Adipocyte (in vitro differentiated cells): ENCODE measurements at places on chromosomes 16 and 17.

GRCh38 chr16:27566417-27566816 lies 16.5 kb downstream of the KATNIP start:
- no peak for DNase-seq

DNA sequence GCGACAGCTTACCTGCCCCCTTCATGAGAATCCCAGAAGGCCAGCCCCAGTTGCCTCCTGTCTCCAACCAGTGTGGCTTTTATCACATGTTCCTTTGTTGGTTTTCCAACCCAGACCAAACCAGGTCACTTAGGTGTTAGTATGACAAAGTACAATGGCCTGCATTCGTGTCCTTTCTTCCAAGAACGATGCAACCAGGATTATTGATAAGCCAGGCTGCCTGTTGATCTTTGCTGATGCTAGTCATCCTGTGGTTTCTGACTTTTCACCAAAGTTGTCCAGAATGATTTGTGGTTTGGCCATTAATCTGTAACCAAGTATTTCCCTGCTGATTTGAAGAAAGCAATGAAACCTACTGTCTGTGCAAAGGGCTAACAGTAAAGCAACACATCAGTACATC lies 191.4 kb downstream of the CYLD start:
- no peak for DNase-seq

- peak; percentile 48 for DNase-seq
Measured at GRCh38 chr17:31388770-31389656, 2.5 kb upstream of the RAB11FIP4 start.

DNA sequence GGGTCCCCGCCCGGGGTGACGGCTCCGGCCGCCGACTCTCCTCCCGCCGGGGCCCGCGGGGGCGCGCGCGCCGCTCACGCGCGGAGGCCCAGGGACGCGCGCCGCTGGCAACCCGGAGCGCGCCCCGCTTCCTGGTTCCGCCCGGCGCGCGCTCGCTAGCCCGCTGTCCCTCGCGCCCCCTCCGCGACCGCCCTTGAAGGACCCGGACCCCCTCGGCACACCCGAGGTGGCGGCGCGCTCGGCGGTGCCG lies at the start of gene STAT5B:
TSS of gene STAT5B (minus strand) at position 33 of the 250 bp plus-strand sequence. CDS start 44,264 bp downstream, outside the sequence.
- peak; percentile 88 for DNase-seq

DNA sequence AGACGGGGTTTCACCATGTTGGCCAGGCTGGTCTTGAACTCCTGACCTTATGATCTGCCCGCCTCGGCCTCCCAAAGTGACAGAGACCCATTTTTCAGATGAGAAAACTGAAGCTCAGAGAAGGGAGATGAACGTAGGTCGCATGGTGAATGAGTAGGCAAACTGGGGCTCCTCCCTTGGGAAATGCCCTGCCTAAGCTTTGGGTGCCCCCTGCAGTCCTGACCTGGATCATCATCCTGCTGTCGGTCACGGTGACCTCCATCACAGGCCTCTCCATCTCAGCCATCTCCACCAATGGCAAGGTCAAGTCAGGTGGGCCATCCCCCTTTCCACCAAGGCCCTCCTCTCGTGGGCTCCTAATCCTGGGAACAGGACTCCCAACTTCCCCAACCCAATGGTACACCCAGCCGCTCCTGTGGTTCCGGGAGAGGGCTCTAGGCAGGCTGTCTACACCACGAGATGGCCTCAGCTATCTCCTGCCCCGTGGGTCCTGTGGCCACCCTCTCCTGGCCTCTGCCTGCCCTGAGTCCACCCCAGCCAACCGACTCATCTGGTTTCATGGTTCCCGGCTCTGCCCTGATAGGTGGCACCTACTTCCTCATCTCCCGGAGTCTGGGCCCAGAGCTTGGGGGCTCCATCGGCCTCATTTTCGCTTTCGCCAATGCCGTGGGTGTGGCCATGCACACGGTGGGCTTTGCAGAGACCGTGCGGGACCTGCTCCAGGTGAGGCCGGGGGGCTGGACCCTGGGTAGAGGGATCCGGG lies 4.7 kb downstream of the SLC12A3 start:
- no peak for DNase-seq
